ENCODE measurements at places on chromosomes 5 and 9.

GRCh38 chr5:4881366-4882002, 258.6 kb upstream of the ADAMTS16 start:
- H3K27me3 ChIP-seq, result no peaks in the 10 kb centered on the region
- H3K4me1 ChIP-seq, result no peaks in the 10 kb centered on the region
- no peak overlapping the region for H3K27ac ChIP-seq
- no peaks in the 10 kb centered on the region for H3K36me3 ChIP-seq
- DNase-seq, result no peak

GRCh38 chr9:1913631-1914330, 101.4 kb upstream of the SMARCA2 start:
- H3K4me1 ChIP-seq, result no peaks in the 10 kb centered on the region
- H3K27me3 ChIP-seq, result no peaks in the 10 kb centered on the region
- H3K36me3 ChIP-seq, result no peaks in the 10 kb centered on the region
- DNase-seq, result no peak
- H3K4me3 ChIP-seq, result no peak overlapping the region

GRCh38 chr5:73393611-73394489, 54.7 kb downstream of the FOXD1 start:
- H3K4me1 ChIP-seq, result peaks cover 2% of the 10 kb centered on the region
- no peak overlapping the region for H3K4me3 ChIP-seq
- H3K36me3 ChIP-seq, result no peaks in the 10 kb centered on the region
- no peak overlapping the region for H3K27ac ChIP-seq

- H3K36me3 ChIP-seq, result peaks cover 2% of the 10 kb centered on the region
- H3K4me3 ChIP-seq, result no peak overlapping the region
- H3K27ac ChIP-seq, result no peak overlapping the region
- no peaks in the 10 kb centered on the region for H3K4me1 ChIP-seq
- H3K27me3 ChIP-seq, result peaks cover 51% of the 10 kb centered on the region
- DNase-seq, result no peak
These were observed 10.0 kb downstream of the CRB2 start for GRCh38 chr9:123365881-123366528.

DNA sequence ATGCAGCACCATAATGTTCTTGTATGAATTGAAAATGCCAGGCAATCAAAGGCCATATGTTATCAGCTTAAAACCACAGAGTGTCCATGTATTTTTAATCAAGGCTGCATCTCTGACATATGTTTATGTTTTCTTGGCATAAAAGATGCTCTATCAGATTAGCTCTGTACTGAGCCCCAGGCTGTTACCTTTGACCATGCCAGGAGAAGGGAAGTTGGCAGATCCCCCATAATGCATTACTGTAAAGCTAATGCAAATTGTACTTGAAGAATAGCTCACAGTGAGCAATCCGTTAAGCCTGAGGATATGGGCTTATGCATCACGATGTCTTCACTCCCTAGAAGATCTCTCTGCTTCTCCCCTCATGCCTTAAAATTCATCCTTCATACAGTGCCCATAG, 414.4 kb downstream of the BRINP1 start:
- H3K27me3 ChIP-seq, result no peaks in the 10 kb centered on the region
- no peaks in the 10 kb centered on the region for H3K4me1 ChIP-seq
- no peak overlapping the region for H3K4me3 ChIP-seq
- no peak overlapping the region for H3K27ac ChIP-seq

- H3K27me3 ChIP-seq, result peaks cover 59% of the 10 kb centered on the region
- no peak overlapping the region for H3K27ac ChIP-seq
- no peaks in the 10 kb centered on the region for H3K36me3 ChIP-seq
- no peak for DNase-seq
These were observed 111.3 kb downstream of the DAPK1 start for GRCh38 chr9:87609002-87609401.

- no peak overlapping the region for H3K4me3 ChIP-seq
- no peaks in the 10 kb centered on the region for H3K4me1 ChIP-seq
- H3K27ac ChIP-seq, result no peak overlapping the region
- no peak for DNase-seq
- H3K36me3 ChIP-seq, result no peaks in the 10 kb centered on the region
These were observed 31.8 kb upstream of the FIBCD1 start for GRCh38 chr9:130970855-130971254.

DNA sequence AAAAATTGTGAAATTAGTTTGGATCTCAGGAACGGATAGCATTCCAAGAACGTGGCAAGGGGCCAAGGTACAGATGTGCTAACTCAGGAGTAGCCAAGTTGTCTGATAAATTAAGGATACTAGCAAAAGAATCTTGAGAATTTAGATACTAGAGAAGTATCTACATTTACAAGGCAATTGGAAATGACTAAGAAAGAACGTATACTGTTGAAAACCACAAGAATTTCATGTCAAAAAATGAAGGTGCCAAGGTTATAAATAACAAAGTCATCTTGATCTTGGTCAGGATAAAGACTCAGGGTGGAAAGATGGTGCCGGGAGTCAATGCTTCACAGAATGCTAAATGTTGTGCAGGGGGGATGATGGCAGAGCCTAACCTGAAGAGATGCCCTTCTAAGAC, 19.2 kb downstream of the CAPSL start:
- no peak overlapping the region for H3K4me3 ChIP-seq
- no peak for DNase-seq
- peaks cover 6% of the 10 kb centered on the region for H3K36me3 ChIP-seq
- H3K27ac ChIP-seq, result no peak overlapping the region
- H3K4me1 ChIP-seq, result peaks cover 8% of the 10 kb centered on the region

GRCh38 chr5:112417931-112418658, 982 bp downstream of the EPB41L4A start:
- peaks cover 51% of the 10 kb centered on the region for H3K27me3 ChIP-seq
- peak; percentile 21 for DNase-seq
- peak overlapping the region; percentile 62 for H3K27ac ChIP-seq
- peaks cover 15% of the 10 kb centered on the region for H3K4me1 ChIP-seq
- no peaks in the 10 kb centered on the region for H3K36me3 ChIP-seq
- H3K4me3 ChIP-seq, result peak overlapping the region; percentile 80

DNA sequence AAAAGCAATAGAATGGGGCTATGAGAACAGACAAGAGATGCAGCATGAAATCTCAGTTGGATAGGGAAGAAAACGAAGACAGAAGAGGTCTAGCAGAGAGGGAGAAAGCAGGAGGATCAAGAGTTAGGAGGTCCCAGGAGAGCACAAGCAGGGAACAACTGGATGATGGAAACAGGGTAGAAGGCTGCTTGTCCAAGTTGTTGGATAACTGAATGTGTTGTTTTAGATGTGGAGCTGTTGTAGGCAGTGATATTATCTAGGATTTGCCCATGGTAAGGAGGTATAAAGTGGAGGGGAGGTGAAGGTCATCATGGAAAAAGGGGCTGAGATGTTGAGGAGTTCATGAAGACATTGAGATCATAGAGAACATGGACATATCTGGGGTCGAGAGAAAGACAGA, 12.4 kb upstream of the RHOBTB3 start:
- H3K4me3 ChIP-seq, result no peak overlapping the region
- no peak overlapping the region for H3K27ac ChIP-seq

DNA sequence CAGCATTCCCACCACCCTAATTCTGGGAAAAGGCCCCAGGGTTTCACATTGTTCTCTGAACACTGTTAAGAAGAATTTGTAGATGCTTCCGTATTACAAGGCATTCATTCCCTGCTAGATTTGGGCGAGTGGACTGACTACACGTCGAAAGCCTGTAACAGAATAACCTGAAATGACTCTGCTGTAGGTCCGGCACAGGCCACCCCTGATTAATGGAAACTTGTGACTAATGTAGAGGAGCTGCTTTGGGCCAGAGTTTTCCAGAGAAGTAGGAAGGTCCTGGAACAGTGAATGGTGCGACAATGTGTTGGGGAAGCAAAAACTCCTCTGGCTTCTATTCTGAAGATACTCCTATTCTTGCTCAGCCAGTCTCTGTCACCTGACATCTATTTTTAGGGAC, 87.6 kb downstream of the NR3C1 start:
- no peak overlapping the region for H3K27ac ChIP-seq
- DNase-seq, result no peak
- H3K4me3 ChIP-seq, result no peak overlapping the region
- no peaks in the 10 kb centered on the region for H3K27me3 ChIP-seq
- peaks cover 23% of the 10 kb centered on the region for H3K36me3 ChIP-seq

DNA sequence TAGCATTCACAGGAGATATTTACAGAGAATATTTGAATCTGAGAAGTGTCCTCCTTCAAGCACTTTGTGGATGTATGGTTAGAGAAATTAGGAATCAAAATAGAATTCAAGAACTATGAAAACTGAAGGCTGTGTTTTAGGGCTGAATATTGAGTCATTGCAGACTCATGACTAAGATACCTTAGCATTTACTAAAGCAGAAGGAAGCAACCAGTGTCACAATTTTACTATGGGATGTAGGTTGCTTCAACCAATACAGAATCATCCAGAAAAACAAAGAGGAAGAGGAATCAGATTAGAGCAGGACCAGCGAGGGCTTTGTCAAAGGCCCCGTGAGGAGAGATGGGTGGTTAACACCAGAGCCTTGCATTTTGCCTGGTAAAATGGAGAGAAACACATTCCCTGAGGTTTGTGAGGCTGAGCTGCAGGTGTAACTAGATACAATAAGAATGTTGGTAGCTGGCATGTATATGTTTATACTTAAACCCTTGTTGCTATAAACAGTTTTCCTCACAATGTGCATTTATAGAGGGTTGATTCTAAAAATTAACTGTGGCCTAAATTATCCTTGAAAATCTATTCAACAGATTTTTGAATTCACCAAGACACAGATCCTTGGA, 518.1 kb downstream of the AGTPBP1 start:
- no peaks in the 10 kb centered on the region for H3K36me3 ChIP-seq
- DNase-seq, result no peak
- H3K4me3 ChIP-seq, result no peak overlapping the region
- no peak overlapping the region for H3K27ac ChIP-seq
- H3K27me3 ChIP-seq, result peaks cover 29% of the 10 kb centered on the region

- no peaks in the 10 kb centered on the region for H3K4me1 ChIP-seq
- no peaks in the 10 kb centered on the region for H3K27me3 ChIP-seq
- DNase-seq, result no peak
- H3K36me3 ChIP-seq, result peaks cover 2% of the 10 kb centered on the region
- H3K27ac ChIP-seq, result no peak overlapping the region
- H3K4me3 ChIP-seq, result no peak overlapping the region
These were observed 421.9 kb upstream of the ADAMTSL1 start for GRCh38 chr9:18052060-18052459.

DNA sequence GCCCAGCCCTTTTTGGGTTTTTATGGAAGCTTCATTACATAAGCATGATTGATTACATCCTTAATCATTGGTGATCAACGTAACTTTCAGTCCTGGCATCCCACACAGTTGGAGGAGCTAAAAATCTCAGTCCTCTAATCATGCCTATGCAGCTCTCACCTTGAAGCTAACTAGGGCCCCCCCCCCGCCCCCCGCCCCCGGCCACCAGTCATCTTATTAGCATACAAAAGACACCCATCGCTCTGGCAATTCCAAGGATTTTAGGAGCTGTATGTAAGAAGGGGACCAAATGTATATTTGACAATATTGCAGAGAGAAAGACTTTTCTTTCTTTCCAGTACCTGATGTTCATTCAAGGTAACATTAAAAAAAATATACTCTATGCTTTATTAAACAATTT, 19.0 kb downstream of the ENC1 start:
- no peak overlapping the region for H3K27ac ChIP-seq
- H3K4me1 ChIP-seq, result no peaks in the 10 kb centered on the region
- no peak overlapping the region for H3K4me3 ChIP-seq
- H3K36me3 ChIP-seq, result no peaks in the 10 kb centered on the region
- peaks cover 19% of the 10 kb centered on the region for H3K27me3 ChIP-seq
- DNase-seq, result no peak

GRCh38 chr5:173498286-173498685, 118.2 kb downstream of the BOD1 start:
- no peaks in the 10 kb centered on the region for H3K4me1 ChIP-seq
- H3K36me3 ChIP-seq, result no peaks in the 10 kb centered on the region
- H3K27ac ChIP-seq, result no peak overlapping the region

- H3K4me3 ChIP-seq, result no peak overlapping the region
- no peaks in the 10 kb centered on the region for H3K27me3 ChIP-seq
- no peak overlapping the region for H3K27ac ChIP-seq
- H3K36me3 ChIP-seq, result no peaks in the 10 kb centered on the region
- DNase-seq, result no peak
These were observed 51.7 kb upstream of the SRFBP1 start for GRCh38 chr5:121910036-121910435.

DNA sequence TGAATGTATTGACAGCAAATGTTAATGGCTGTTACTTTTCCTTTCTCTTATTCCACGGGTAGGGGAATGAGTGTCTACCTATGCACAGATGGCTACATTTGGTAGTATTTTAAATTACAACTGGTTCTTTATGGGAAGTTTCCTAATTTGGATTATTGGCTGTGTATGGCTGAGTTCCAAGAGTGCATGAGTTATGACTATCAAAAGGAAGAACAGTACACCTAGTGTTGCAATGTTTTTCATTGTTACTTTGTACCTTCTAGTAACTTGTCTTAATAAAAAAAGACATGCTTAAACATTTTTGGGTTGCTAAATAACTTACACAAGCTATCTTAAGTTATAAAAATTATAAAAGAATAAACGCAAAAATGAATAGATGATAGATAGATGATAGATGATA, 35.8 kb upstream of the MAMDC2 start:
- no peaks in the 10 kb centered on the region for H3K36me3 ChIP-seq
- no peak for DNase-seq

GRCh38 chr5:83956386-83956785, 235.7 kb upstream of the HAPLN1 start:
- H3K27ac ChIP-seq, result no peak overlapping the region
- no peak overlapping the region for H3K4me3 ChIP-seq
- H3K27me3 ChIP-seq, result no peaks in the 10 kb centered on the region

DNA sequence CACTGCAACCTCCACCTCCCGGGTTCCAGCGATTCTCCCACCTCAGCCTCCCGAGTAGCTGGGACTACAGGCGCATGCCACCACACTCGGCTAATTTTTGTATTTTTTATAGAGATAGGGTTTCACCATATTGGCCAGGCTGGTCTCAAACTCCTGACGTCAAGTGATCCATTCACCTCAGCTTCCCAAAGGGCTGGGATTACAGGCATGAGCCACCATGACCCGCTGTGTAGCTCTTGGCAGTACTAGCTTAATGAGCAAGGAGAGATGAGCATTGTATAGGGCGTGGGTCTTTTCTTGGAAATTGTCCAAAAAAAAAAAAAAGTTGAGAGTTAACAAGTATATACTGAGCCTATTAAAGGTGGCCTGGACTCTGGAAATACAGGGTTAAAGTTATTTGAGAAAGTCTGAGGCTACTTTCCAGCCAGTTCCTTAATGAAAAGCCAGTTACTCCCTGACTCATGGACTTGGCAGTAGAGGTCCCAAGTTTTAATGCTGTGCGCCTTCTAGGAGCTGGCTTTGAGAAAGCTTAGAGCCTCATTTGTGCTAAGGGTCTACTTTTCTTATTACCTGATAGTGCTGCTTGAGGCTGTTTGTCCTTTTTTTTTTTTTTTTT, 4.2 kb upstream of the FGF18 start:
- H3K36me3 ChIP-seq, result peaks cover 39% of the 10 kb centered on the region
- no peaks in the 10 kb centered on the region for H3K27me3 ChIP-seq
- H3K4me3 ChIP-seq, result no peak overlapping the region
- H3K4me1 ChIP-seq, result peaks cover 15% of the 10 kb centered on the region

- H3K4me3 ChIP-seq, result no peak overlapping the region
- H3K36me3 ChIP-seq, result no peaks in the 10 kb centered on the region
- H3K27ac ChIP-seq, result no peak overlapping the region
These were observed 473 bp upstream of the GABRA1 start for GRCh38 chr5:161847447-161847846.

GRCh38 chr5:159550951-159551350, 220.7 kb upstream of the IL12B start:
- no peak for DNase-seq
- H3K27me3 ChIP-seq, result no peaks in the 10 kb centered on the region
- H3K4me3 ChIP-seq, result no peak overlapping the region
- no peak overlapping the region for H3K27ac ChIP-seq

- H3K4me3 ChIP-seq, result no peak overlapping the region
- DNase-seq, result no peak
- H3K36me3 ChIP-seq, result no peaks in the 10 kb centered on the region
- no peaks in the 10 kb centered on the region for H3K4me1 ChIP-seq
These were observed 72.9 kb downstream of the RFK start for GRCh38 chr9:76321195-76321828.
